ENCODE measurements at places on chromosomes 16 and 17.

GRCh38 chr16:81071805-81072204 is 5.2 kb downstream of the C16orf46 start:
- DNase-seq = no peak

- DNase-seq = no peak
Measured at GRCh38 chr17:78844301-78845005, 3.8 kb upstream of the USP36 start.

DNA sequence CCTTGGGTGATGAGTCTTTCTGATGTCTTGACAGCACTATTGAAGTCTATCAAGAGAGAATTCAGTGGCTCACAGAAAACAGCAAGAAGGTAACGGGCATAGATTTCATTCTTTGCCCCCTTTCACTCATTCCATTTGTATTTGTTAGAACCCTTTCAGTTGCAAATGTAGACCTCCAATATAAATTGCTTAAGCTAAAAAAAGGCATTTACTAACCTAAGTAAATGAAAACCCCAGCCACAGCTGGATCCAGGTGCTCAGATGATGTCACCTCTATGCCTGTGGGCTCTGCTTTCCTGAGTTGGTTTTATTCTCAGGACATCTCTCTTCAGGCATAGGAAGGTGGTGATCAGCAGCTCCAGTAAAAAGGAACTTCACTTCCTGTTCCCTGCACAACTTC is 11.1 kb downstream of the VWA3A start:
- DNase-seq = no peak

DNA sequence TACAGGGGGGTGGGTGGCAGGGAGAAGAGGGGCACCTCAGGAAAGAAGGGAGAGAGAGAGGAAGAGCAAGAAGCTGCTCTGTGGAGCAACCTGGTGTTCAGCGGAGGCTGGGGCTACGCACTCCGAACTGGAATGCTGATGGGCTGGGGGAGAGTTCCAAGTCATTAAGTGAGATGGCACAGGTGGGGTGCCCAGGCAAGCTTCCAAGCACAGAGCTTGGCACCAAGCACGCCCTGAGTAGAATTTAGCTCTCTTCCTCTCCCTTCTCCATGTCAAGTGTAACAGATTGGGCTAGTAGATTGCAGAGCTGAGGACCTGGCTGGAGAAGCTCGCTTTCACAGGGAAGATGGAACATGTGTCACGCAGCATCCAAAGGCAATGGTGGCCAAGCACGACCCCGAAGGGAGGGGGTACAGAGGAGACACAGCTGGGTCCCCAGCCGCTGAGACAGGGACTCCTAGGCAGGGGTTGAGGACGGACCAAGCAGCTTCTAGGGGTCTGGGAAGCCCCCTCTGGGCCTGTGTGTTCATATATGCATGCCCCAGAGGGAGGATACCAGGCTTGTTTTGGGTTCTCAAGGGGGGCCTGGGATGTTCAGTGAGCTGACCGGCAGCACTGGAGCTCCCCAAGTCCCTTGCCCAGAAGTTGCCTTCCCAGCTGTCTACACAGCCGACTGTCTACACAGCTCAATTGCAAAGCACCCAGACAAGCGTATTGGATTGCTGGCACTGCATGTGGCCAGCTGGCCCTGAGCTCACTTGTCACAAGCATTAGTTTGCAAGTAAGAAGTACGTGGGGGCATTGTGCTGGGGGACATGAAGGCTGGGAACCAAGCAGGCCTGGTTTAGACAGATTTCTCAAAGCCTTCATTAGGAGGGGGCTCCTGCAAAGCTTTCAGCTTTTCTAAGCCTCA is 247.8 kb downstream of the ENGASE start:
- no peak for DNase-seq

- no peak for DNase-seq
Measured at GRCh38 chr17:66296289-66296725, 6.1 kb upstream of the PRKCA start.

- DNase-seq = no peak
Measured at GRCh38 chr17:4815043-4815675, 8.2 kb downstream of the PLD2 start.

Data from effector memory CD4-positive, alpha-beta T cell (primary cell).